ENCODE measurements at places on chromosomes 13 and 19.

GRCh38 chr19:51089786-51090185 is 7.1 kb upstream of the KLK14 start:
- no peak for DNase-seq

DNA sequence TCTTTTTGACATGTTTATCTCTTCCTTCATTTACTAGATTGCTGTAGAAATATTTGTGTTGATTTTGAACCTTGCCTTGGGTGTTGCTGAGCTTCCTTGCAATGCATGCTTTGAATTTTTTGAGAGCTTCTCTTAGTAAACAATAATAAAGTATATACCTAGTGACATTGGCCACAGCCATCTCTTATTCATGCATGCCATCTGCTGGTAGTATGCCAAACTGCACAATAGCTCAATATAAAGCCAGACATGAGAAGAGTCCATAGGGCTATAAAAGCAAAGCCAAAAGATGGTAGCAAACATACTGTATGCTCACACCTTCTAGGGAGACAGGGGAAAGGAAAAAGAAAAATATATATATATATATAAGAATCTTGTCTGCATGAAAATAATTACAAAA is 18.9 kb upstream of the ZSCAN5A start:
- peak; percentile 35 for DNase-seq

GRCh38 chr19:11506967-11507366 is 1.3 kb upstream of the ZNF653 start:
- no peak for DNase-seq

GRCh38 chr13:38309397-38309796 is 40.3 kb upstream of the UFM1 start:
- DNase-seq = no peak

DNA sequence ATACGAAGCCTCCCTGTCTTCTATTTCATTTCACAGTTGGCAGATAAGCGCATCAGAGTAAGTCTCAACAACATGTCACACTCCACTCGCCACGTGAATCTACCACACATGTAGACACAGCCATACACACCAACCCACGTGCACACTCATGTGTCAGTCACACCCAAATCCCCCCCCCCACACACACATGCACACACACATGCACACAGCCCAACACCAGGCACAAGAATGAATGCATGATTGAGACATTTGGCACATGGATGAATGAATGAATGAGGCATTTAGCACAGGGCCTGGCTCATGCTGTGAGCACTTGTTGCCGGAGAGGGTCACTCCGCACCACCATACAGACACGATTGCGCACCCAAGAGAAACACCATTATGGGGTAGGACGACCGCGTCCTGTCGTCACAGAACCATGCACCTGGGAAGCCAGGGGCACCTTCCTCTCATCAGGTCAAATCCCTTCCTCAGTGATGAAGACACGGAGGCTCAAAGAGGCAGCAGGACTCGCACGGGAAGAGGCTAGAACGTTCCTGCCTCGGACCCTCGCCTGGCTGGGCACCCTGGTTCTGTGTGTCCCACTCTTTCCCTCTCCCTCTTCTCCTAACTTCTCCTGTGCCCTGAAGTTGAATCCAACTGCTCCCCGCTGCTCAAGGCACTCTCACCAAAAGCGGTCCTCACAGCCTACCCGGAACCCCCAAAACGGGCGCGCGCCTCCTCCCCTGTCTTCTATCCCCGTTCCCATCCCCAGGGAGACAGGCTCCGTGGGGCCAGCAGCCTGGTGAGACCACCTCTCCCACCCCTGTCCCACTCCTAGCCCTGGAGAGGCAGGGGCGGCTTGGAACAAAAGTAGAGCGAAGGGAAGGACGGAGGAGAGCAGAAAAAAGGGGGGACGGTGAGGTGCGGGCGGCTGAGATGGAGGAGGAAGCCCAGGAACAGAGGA is 1.3 kb downstream of the MEIS3 start:
- no peak for DNase-seq
